ENCODE measurements at places on chromosomes 6 and 20. TPM values are rescaled to one million over a fixed set of nuclear protein-coding genes. Genes with fewer than 3 reads are reported as not detected.

- no peak for DNase-seq
Measured at GRCh38 chr6:15061908-15062515, 183.9 kb upstream of the JARID2 start.

DNA sequence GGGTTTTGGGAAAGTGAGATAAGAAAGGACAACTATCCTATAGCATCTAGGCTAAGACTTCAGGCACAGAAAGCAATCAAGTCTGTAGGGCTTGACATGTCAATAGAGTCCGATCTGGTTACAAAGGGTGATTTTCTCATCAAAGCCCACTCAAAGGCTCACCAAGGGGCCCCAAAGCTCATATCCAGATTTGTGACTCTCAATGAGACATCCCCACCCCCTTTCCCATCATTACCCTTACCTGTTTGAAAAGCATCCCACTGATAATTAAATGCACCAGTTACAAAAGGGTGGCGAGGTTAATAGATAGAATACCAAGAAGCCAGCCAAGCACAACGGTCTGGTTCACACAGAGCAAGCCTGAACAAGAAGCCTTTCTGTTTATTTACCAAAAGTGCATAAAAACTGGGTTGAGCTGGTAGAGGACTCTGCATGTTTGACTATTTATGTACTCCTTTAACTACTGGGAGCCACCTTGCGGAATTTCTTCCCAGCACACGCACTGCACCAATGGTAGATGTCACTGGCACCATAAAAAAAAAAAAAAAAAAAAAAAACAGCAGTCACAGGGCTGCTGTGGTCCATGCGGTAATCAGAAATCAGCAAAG is 6.1 kb downstream of the JAG1 start:
- DNase-seq: no peak

GRCh38 chr6:53162606-53163005 is 14.0 kb upstream of the GCM1 start:
- DNase-seq: no peak

DNA sequence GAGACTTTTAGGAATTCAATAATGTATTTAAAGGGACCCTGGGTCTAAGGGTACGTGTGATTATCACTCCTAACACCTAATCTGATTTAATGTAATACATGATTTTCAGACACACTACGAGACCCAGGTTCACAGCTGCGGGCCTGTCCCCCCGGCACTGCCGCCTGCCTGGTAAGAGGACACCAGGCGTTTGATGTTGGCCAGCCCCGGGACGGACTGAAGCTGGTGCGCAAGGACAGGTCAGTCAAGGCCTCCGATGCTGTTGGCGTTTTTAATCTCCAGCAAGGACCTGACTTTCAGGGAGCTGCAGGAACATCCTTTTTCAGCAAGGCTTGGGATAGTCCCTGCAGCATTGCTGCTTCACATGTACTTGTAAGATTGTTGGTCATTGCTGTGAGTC is 58.2 kb downstream of the IGF2R start:
- DNase-seq: no peak

Gene CST4
- not detected for polyA plus RNA-seq
